ENCODE measurements at places on chromosomes 13 and 19.

DNA sequence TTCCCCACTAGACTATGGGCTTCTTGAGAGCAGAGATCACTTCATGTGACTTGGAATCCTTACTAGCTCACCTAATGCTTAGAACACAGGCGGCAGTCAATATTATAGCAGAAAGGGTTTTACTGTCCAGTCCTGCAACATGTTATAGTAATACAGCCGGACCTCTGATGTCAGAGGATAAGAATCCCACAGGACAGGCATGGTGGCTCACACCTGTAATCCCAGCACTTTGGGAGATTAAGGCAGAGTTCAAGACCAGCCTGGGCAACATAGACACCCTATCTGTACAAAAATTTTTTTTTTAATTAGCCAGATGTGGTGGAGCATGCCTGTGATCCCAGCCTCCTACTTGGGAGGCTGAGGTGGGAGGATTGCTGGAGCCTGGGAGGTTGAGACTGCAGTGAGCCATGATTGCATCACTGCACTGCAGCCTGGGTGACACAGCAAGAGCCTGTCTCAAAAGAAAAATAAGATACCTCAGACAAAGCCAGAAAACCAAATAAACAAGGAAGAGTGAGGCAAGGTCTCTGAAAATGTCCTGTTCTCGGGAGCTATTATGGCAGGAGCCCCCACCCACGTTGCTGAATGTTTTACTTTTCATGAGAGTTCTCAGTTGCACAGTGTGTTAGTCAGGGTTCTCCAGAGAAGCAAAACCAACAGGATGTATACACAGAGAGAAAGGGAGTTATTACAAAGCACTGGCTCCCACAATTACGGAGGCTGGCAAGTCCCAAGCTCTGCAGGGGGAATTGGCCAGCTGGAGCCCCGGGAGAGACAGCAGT lies 100.8 kb downstream of the UBL3 start:
- DNase-seq, result no peak

DNA sequence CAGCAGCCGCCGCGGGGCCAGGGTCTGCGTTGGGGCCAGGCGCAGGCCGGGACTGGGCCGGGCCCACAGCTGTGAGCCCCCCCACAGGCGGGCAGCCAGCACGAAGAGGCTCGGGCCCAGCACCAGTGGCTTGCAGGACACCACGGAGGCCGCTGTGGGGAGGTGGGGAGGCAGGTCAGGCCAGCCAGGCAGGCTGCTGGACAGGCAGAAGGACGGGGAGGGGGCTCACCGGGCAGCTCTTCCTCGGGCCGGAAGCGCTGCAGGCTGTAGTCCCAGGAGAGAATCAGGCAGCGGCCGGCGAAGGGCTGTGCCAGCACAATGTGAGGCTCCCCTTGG lies 8.3 kb downstream of the LGI4 start:
- no peak for DNase-seq

DNA sequence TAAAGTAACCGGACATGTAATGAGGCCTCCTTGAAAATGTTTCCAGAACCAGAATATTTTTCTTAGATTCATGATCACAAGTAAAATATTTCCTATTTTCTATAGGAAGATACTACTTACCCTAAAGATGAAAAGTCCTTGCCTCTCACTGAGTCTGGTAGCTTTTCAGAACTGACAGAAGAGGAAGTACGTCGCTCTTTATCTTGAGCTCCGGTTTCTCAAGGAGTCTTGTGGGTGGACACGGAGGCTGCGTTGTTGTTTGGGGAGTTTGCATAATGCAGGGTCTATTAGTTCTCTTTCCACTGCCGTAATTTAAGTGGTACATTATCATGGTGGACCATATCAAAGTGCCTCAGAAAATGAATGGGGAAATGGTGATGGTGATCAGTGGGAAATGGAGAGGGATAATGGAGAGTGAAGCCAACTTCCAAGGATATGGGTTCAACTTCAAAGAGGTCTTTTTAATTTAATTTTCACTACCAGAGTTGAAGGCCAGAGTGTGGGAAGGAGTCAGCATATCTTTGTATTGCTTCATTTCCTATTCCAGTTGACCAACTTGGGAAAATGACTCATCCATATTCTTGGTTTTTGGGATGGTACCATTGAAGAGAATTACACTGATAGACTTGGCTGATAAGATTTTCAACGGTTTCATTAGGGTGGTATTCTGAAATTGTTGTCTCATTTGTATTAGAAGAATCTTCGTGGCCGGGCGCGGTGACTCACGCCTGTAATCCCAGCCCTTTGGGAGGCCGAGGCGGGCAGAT lies 23.4 kb downstream of the MBD3L2B start:
- no peak for DNase-seq

GRCh38 chr13:41199526-41199925 lies 5.2 kb upstream of the KBTBD7 start:
- DNase-seq, result no peak

DNA sequence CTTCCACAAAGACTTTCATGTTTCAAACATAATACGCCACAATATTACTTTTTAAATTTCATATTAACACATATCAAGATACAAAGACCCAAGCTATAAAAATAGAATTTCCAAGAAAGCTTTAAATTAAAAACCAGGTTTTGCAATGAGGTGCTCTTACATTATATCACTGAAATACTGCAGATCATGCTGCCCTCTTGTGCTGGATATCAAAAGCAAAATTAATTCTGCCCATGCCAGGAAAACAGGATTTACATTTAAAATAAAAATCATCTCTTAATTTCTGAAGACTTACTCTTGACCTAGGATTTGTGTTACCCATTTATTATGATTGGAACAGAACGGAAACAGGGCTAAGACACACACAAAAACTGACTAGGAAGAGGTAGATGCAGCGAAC lies 145.0 kb downstream of the ABCC4 start:
- no peak for DNase-seq

GRCh38 chr13:30895773-30896172 lies 10.3 kb upstream of the MEDAG start:
- DNase-seq, result no peak

- DNase-seq, result peak; percentile 75
Measured at GRCh38 chr19:47124937-47125668, 5.5 kb upstream of the SAE1 start.

GRCh38 chr13:53012707-53013106 lies 15.9 kb upstream of the OLFM4 start:
- DNase-seq, result no peak

GRCh38 chr19:16660763-16661479 lies at the start of gene TMEM38A:
Gene TMEM38A, plus strand, starts transcription at chr19:16661139. Its CDS starts 79 bp downstream, at chr19:16661218.
- no peak for DNase-seq

GRCh38 chr13:85601526-85601925 lies 197.7 kb downstream of the SLITRK6 start:
- DNase-seq, result no peak

- DNase-seq, result no peak
Measured at GRCh38 chr13:112467236-112467635, 91.1 kb downstream of the SPACA7 start.

DNA sequence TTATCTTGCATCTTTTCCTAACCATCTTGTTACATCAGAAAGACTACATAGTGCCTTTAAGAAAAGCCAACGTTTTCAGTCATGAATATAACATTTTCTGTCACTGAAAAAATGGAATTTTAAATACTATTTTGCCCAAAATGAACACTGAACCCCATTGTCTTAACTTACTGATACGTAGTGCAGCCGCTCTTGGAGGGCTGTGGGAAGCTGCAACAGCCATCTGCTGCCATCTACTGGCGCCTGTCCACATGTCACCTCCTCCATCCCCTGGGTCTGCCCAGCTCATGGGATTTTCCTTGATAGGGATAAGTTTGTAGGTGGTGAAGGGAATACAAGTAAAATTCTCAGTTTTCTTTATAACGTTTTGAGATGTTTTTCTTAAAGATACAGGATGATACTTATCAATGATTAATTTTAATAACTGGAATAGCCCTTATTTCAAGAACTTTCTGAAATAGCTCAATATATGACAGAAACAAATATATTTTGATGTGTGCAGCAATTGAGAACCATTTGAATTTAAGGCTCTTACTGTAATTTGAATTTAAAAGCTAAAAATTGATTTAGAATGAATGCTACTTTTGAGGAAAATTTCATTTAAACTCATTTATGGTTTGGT lies 73.7 kb downstream of the GGACT start:
- peak; percentile 56 for DNase-seq

DNA sequence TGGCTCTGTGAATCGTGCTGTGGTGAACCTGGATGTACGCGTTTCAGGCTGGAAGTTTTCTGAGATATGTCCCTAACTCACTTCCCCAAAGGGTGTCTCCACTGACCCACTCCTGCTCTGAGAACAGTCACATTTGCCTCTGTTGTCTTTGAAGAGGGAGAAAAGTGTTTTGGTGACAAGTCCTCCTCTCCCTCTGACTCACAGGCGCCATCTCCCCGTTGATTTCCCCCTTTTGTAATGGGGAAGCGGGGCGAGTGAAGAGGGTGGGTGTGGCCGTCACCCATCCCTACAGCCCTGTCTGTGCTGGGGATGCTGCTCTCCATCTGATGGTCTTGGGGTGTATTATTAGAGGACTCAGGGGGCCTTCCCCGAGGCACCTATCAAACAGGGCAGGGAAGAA lies 9.6 kb downstream of the APC2 start:
- DNase-seq, result no peak

- peak; percentile 48 for DNase-seq
Measured at GRCh38 chr19:29858000-29858596, 46.3 kb downstream of the CCNE1 start.

DNA sequence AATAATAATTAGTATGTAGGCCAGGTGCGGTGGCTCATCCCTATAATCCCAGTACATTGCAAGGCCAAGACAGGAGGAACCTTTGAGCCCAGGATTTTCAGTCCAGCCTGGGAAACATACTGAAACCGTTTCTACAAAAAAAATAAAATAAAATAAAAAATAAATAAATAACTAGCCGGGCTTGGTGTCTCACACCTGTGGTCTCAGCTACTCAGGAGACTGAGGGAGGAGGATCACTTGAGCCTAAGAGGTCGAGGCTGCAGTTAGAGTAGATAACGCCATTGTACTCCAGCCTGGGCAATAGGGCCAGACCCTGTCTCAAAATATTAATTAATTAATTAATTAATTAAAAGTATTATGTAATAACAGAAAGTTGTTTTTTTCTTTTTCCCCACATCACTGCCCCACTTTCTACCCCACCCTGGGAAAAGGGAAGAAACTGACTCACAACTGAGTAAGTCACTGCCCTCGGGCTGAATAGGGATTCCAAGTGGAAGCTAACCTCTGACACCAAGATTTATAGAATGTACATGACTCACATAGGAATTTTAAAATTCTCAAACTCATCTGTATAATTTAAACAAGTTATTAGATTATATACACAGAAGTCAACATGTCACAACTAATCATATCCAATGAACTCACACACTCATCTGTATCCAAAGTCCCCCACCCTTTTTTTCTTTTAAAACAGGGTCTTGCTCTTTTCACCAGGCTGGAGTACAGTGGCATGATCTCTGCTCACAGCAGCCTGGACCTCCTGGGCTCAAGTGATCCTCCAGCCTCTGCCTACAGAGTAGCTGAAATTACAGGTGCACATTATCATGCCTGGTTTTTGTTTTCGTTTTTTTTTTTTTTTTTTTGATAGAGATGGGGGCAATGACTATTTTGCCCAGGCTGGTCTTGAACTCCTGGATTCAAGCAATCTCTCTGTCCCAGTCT lies 12.5 kb downstream of the ZNF611 start:
- no peak for DNase-seq

DNA sequence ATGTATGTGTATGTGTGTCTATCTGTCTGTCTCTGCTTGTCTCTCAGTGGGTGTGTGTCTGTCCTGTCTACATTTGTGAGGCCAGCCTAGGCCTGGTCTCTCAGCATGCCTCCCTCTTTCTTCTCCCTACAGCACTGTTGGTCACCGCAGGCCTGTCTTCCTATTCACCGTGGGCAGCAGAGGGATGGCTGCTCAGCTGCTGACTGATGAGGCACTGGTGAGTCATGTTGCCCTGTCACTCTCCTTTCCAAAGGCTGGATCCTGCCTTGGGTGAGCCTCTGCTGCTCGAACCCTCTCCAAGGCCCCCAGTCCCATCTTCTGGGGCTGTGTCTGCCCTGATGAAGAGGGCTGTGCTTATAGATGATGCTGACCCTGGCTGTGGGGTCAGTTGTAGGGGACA lies 6.3 kb downstream of the ZNF71 start:
- no peak for DNase-seq

- DNase-seq, result no peak
Measured at GRCh38 chr13:43647471-43647870, 139.3 kb downstream of the ENOX1 start.

GRCh38 chr13:97491452-97491851 lies 57.5 kb downstream of the RAP2A start:
- no peak for DNase-seq

GRCh38 chr13:105316731-105317130 lies 1218.7 kb downstream of the EFNB2 start:
- DNase-seq, result no peak

DNA sequence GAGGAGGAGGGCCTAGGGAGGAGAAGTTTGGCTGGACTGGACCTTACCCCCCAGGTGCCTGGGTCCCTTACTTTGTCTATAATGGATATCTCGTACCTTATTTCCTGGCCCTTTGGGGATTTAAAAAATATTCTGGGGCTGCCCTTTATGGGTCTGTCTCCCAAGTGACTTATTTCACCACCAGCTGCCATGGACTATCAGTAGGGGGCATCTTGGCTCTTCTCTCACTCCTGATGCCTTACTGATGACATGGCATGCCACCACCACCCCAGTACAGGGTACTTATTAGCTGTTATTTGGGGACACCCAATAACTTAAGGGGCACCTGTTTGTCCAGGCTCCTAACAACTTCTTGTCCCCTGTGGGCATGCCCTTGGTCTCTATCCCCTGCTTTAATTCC lies 38.0 kb downstream of the NFIX start:
- DNase-seq, result no peak

Data from NCI-H1105 (cell line).